CMK (cell line): ENCODE measurements at places on chromosomes 4 and X.

- DNase-seq: no peak
These were observed 10.7 kb downstream of the KLHL8 start for GRCh38 chr4:87209696-87210095.

GRCh38 chrX:142804085-142804484, 221.6 kb upstream of the SPANXN4 start:
- DNase-seq: no peak

- DNase-seq: no peak
These were observed 34.8 kb downstream of the OSTC start for GRCh38 chr4:108685036-108685686.

- DNase-seq: peak; percentile 2
These were observed 697.8 kb upstream of the HS3ST1 start for GRCh38 chr4:12126474-12126873.

DNA sequence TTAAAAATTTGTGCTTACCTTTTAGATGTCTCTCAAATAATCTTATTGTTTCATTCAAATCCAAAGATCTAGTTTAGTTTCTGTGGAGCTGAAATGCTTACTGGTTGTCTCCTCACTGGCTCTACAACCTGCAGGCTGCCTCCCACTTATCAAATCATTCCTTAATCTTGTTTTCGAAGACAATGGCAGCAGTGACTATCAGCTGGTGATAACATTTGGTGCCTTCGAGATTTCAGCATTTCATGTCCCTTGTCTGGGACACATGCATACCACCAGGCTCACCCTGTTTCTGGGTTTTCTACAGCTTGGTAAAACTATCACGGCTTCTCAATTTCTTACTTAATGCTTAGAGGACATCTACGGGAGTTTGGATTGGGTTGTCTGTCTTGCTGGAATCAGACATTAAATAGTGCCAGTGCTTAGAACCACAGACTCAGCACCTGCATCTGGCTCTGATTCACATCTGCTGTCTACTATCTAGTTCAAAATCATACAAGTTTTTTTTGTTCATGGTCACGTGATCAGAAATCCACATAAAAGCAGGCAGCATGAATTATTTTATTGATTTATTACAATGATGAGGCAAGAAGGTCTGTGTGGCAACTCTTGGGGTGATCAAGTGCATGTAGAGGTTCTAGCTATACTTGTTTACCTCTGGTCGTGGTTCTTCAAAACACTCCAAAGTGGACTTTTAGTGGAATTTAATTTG, 32.0 kb upstream of the SMARCAD1 start:
- DNase-seq: no peak
